ENCODE measurements at places on chromosomes 2 and 18. TPM values are rescaled to one million over a fixed set of nuclear protein-coding genes. Genes with fewer than 3 reads are reported as not detected.

Gene MYO1B
- total RNA-seq: 51.5 TPM

Gene POU3F3
- total RNA-seq: 0.36 TPM

Gene SERPINB4
- total RNA-seq: not detected

Gene SERPINB11
- not detected for total RNA-seq

- H3K4me1 ChIP-seq: no peaks in the 10 kb centered on the region
- H3K36me3 ChIP-seq: no peaks in the 10 kb centered on the region
- no peaks in the 10 kb centered on the region for H3K27me3 ChIP-seq
These were observed 68.1 kb upstream of the ZNF804A start for GRCh38 chr2:184530239-184530638.

- H3K27ac ChIP-seq: no peak overlapping the region
- H3K4me1 ChIP-seq: no peaks in the 10 kb centered on the region
- no peaks in the 10 kb centered on the region for H3K36me3 ChIP-seq
- no peaks in the 10 kb centered on the region for H3K27me3 ChIP-seq
- DNase-seq: no peak
- H3K4me3 ChIP-seq: no peak overlapping the region
These were observed 21.9 kb upstream of the DNAJC10 start for GRCh38 chr2:182694189-182694588.

GRCh38 chr2:110126906-110127305 lies 11.3 kb upstream of the MALL start:
- H3K27ac ChIP-seq: no peak overlapping the region
- no peaks in the 10 kb centered on the region for H3K36me3 ChIP-seq
- no peak overlapping the region for H3K4me3 ChIP-seq
- no peaks in the 10 kb centered on the region for H3K4me1 ChIP-seq
- no peak for DNase-seq
- no peaks in the 10 kb centered on the region for H3K27me3 ChIP-seq

DNA sequence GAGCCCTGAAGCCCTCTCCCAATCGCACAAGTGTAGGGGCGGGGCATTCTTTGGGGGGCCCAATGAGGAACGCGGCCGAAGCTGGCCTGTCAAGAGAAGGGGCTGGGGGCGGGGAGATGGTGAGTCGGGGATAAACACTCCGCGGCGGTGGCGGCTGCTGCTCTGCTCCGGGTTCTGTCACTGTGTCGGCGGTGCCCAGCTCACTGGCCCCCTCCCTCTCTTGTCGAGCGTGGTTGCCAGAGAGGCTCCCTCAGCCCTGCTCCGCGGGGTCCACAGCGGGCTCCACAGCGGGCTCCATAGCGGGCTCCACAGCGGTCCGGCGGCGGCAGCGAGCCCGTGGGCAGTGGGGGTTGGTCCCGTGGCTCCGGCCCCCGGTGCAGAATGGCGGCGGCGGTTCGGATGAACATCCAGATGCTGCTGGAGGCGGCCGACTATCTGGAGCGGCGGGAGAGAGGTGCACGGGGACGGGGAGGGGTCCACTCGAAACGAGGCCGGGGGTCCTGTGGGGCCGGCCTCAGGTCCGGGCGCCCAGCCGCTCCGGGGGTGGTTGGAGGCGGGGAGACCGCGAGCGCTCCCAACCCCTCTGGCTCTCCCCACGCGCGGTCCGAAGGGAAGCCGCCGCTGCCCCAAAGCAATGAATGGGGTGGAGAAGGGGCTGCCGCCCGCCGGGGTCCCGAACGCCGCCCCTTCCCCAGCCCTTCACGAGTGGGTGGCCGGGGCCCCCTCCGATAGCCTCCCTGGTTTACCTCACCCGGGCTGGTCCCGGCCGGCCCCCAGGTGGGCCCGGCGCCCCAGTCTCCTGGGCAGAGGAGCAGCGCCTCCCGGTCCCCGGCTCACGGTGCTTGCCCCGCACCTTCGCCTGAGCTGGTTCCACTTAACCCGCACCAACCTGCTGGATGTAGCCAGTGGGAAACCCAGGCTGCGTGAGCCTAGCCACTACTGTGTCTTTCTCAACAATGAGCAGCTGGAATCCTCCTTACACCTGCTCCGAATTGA lies at the start of gene MXD1:
TSS of gene MXD1 (plus strand) at position 160 of the 996 bp plus-strand sequence. CDS start at position 382, 222 bp downstream.
- no peak for DNase-seq
- H3K4me1 ChIP-seq: peaks cover 20% of the 10 kb centered on the region
- H3K27me3 ChIP-seq: no peaks in the 10 kb centered on the region
- H3K27ac ChIP-seq: peak within 1 kb of the TSS; percentile 89
- H3K36me3 ChIP-seq: peaks cover 7% of the 10 kb centered on the region

DNA sequence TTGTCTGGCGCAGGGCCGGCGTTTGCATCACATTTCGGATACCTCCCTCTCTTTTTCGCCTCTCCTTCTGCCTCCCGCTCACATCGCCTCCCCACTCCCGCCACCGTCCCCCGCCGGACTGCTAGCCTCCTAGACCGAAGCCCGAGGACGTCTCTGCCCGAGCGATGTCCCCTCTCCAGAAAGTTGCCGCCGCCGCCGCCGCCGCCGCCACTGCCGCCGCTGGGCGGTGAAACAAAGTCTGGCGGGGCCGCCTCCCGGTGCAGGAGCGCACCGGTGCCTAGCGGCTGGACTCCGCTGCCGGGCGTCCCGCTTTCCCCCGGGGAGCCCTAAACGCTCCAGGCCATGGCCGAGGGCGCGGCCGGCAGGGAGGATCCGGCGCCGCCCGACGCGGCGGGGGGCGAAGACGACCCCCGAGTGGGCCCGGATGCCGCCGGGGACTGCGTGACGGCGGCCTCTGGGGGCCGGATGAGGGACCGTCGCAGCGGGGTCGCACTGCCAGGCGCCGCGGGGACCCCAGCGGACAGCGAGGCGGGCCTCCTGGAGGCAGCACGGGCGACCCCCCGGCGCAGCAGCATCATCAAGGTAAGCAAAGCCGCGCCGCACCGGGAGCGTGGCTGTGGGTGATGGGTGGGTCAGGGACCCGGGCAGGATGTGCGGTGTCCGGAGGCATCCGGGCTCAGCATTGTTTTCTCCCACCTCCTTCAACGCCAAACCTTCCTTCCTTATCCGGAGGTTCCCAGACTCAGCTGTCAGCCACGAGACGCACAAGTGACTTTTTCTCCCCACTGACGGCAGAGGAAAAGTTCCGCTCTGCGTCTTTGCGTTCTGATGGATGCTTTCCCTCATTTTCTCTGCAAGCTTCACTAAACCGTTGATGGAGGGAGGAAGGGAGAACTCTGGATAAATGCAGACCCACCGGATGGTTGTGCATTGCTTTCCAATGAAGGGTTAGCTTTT lies 643 bp downstream of the PLCL1 start:
- H3K36me3 ChIP-seq: no peaks in the 10 kb centered on the region
- no peaks in the 10 kb centered on the region for H3K4me1 ChIP-seq
- DNase-seq: no peak
- peaks cover 54% of the 10 kb centered on the region for H3K27me3 ChIP-seq
- H3K27ac ChIP-seq: no peak overlapping the region
- H3K4me3 ChIP-seq: peak overlapping the region; percentile 48

DNA sequence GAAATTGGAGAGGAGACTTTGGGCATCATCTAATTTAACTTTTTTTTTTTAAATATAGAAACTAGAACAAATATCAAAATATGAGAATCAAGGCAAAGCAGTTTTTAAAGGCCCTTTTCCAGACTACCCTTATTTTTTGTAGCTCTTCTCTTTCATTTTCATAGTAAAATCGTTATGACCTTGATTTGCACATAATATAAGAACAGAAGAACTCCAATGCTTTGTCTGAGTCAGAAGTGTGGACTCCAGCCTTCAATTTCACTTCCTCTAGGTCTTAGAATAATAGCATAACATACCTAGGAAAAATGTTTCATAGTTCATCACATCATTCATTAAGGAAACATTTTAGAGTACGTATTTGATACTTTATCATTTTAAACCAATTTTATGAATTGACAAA lies 74.4 kb downstream of the ANKRD12 start:
- no peak overlapping the region for H3K27ac ChIP-seq
- H3K4me1 ChIP-seq: no peaks in the 10 kb centered on the region
- DNase-seq: no peak

DNA sequence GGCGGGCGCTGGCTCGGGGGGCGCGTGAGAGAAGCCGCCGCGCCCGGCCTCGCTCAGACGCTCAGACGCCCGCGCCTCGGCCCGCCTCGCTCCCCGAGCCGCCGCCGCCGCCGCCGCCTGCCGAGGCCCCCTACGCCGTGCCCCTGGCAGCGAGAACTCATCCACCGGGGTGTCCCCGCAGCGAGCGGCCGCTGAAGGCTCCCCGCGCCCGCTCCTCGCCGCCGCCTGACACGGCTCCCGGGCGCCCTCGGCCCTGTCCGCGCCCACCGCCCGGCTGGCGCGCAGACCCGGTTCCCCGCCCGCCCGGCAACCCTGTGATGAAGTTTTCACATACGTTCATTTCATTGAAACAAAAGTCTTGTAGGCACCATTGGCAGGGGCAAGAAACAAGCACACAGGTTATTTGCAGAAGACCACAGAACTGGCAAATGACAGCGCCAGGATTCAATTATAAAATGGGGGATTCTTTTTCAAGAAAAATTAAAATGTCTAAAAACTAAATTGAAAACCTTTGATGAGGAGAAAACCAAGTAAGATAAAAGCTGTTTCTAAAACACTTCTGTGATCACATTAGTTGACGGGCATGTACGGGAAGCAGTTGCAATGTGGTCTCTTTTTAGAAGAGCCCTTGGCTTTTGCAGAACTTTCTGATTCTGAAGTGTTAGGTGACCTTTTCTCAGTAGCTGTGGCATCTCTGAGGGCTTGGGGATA lies 50.5 kb upstream of the TUBA3D start:
- peak overlapping the region; percentile 11 for H3K4me3 ChIP-seq
- H3K27ac ChIP-seq: no peak overlapping the region
- no peaks in the 10 kb centered on the region for H3K4me1 ChIP-seq
- H3K27me3 ChIP-seq: peaks cover 34% of the 10 kb centered on the region
- no peak for DNase-seq
- no peaks in the 10 kb centered on the region for H3K36me3 ChIP-seq

DNA sequence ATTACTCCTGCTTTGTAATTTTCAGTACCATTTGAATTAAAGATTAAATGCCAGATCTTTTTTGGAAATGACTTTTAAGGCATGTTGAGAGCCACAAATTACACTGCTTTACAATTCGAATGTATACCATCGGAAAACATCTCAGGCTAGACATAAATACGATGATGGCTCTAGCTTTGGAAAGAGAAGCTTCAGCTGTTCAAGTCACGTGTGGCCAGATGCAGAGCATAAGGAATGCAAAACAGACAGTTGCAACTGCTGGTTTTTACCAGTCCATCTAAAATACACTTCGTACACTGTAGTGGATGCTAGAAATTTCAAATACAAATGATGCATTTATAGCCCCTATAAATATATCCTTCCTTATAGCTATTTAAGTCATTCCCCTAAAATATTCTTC lies 8.0 kb downstream of the ZNF516 start:
- H3K36me3 ChIP-seq: no peaks in the 10 kb centered on the region
- no peak overlapping the region for H3K27ac ChIP-seq
- H3K27me3 ChIP-seq: no peaks in the 10 kb centered on the region
- peaks cover 31% of the 10 kb centered on the region for H3K4me1 ChIP-seq

GRCh38 chr2:220555961-220556630 lies 928.7 kb downstream of the SLC4A3 start:
- no peak for DNase-seq
- no peaks in the 10 kb centered on the region for H3K36me3 ChIP-seq
- no peak overlapping the region for H3K27ac ChIP-seq
- no peak overlapping the region for H3K4me3 ChIP-seq
- no peaks in the 10 kb centered on the region for H3K4me1 ChIP-seq
- no peaks in the 10 kb centered on the region for H3K27me3 ChIP-seq

- no peak overlapping the region for H3K27ac ChIP-seq
- no peak for DNase-seq
- H3K4me1 ChIP-seq: no peaks in the 10 kb centered on the region
- no peak overlapping the region for H3K4me3 ChIP-seq
- no peaks in the 10 kb centered on the region for H3K36me3 ChIP-seq
These were observed 260.9 kb downstream of the CYRIA start for GRCh38 chr2:16404551-16405300.

DNA sequence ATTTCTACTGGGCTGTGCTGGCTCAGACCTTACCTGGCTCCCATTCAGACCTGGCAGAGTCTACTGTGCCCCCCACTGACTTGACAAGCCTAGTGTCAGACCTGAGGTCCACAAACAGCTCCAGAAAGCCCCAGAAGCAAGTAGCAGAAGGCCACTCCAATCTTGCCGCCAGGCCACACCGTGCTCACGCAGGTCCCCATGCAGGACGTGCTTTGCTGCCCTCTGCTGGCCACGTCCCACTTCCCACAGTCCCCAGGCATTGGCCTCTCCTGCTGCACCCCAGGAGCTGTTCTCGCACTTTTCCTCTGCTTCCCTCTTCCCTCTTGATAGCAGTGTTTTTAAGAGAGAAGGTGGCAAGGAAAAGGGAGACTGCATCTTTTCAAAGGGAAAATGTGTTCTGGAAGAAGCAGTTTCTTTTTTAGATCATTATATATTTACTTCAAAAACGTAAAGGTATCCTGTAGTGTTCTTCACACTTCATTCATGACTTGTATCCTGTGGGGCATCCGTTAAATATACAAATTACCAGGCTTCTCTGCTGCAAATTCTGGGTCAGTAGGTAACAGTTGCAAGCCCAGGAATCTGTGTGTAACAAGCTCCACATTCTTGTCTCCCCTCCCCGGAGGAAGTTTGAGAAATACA lies 81.4 kb upstream of the PAPOLG start:
- no peak overlapping the region for H3K27ac ChIP-seq
- H3K27me3 ChIP-seq: peaks cover 19% of the 10 kb centered on the region
- H3K4me1 ChIP-seq: no peaks in the 10 kb centered on the region
- no peaks in the 10 kb centered on the region for H3K36me3 ChIP-seq
- H3K4me3 ChIP-seq: no peak overlapping the region
- peak; percentile 53 for DNase-seq

- DNase-seq: no peak
- H3K27me3 ChIP-seq: no peaks in the 10 kb centered on the region
- no peak overlapping the region for H3K4me3 ChIP-seq
- no peaks in the 10 kb centered on the region for H3K4me1 ChIP-seq
These were observed 7.8 kb downstream of the ACMSD start for GRCh38 chr2:134846213-134846612.

DNA sequence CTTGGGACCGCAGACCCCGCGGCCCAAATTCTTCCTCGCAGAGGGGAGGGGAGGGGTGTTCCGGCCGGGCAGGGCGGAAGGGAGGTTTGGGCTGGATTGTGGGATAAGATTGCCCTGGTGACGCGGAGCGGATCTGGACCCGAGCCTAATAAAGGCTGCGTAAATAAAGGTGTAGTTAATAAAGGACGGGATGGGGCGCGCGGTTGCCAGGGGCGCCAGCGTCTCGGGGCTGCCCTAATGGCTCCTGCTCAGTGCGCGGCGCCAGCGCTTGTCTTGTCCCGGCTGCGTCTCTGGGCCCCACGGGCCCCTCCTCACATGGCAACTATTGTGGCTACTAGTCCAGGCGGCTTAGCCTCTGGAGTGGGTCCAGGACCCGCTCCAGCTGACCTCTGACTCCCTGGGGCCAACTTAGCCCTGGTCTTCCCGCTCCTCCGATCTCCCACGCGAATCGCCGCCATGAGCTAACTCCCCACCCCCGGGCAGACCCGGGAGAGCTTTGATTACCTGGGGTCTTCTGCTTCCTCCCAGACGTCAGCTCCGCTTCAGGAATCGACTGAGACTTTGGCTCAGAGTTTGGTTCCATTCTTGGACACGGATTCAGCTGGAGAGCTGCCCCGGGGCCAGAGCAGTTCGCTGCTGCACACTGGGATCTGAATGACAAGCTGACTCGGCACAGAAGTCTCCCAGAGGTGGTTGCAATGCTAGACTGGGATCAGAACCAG lies 36.5 kb downstream of the SLC25A52 start:
- peak overlapping the region; percentile 59 for H3K4me3 ChIP-seq
- no peak for DNase-seq
- H3K27me3 ChIP-seq: no peaks in the 10 kb centered on the region
- no peaks in the 10 kb centered on the region for H3K4me1 ChIP-seq
- H3K27ac ChIP-seq: no peak overlapping the region
- H3K36me3 ChIP-seq: no peaks in the 10 kb centered on the region
